Activated naive CD8-positive, alpha-beta T cell treated with anti-CD3 and anti-CD28 coated beads, Interleukin-2, amount 50 U/mL, for 24 hours (primary cell): ENCODE measurements at places on chromosomes 5 and 9.

GRCh38 chr9:109253637-109254284 is 67.1 kb downstream of the EPB41L4B start:
- no peak overlapping the region for H3K27ac ChIP-seq
- DNase-seq, result no peak
- no peaks in the 10 kb centered on the region for H3K4me1 ChIP-seq
- H3K36me3 ChIP-seq, result no peaks in the 10 kb centered on the region

DNA sequence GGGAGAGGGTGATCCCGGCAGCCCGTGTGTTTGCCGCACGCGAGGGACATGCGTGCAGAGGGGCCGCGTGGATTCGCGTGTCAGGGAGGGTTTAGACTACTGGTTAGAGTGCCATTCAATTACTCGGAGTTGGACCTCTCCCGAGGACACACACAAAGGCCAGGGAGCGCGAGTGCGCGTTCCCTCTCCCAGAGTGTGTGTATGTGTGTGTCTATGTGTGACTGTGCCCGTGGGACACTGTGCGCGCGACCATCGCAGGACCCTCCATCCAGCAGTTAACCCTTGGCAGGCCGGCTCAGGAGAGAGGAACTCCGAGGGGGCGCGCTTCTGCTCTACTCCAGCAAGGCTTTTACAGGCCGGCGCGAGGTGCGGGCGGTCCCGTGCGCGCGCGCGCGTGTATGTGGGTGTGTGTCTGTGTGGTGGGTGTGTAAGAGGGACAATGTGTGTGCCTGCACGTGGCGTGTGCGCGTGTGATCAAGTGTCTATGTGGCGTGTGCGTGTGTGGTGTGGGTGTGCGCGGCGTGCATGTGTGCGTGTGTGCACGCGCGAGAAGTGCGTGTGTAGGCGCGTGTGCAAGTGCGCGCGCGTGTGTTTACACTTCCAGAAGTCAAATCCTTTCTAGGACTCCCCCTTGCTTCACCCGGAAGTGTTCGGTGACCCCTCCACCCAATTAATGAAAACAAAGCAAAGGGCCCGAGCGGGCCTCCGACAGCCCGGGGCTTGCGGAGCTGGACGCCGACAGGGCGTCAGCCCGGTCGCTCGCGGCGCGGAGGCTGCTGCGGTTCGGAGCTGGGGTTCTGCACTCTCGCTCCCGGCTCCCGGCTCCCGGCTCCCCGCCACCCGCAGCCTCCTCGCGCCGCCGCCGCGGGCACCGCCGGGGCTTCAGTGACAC is 75.3 kb upstream of the TBCA start:
- DNase-seq, result peak; percentile 22
- peaks cover 6% of the 10 kb centered on the region for H3K27me3 ChIP-seq
- H3K27ac ChIP-seq, result no peak overlapping the region
- H3K4me1 ChIP-seq, result peaks cover 17% of the 10 kb centered on the region
- peak overlapping the region; percentile 68 for H3K4me3 ChIP-seq

GRCh38 chr9:5500441-5501235 is 9.7 kb upstream of the PDCD1LG2 start:
- H3K4me3 ChIP-seq, result no peak overlapping the region
- no peak for DNase-seq

DNA sequence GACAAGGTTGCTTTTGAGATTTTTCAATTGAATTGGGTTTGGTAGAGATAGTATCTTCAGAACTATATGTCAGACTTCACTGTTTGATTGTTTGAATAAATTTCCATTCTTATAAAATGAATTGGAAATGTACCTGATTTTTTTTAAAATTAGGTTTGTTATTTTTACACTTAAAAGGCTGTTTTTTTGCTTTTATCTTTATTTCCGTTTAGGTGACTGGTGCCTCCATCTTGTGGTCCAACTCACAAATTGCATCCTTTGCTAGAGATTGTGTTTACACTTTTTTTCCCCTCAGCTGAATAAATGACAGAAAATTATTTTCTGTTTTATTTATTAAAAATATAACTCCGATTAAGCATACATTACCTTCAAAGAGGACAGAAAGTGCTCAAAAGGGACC is 15.6 kb downstream of the NDUFAF2 start:
- H3K27ac ChIP-seq, result no peak overlapping the region
- H3K4me1 ChIP-seq, result peaks cover 21% of the 10 kb centered on the region
- H3K27me3 ChIP-seq, result no peaks in the 10 kb centered on the region
- no peak for DNase-seq
- H3K36me3 ChIP-seq, result peaks cover 15% of the 10 kb centered on the region
- H3K4me3 ChIP-seq, result no peak overlapping the region

GRCh38 chr9:93595461-93595860 is 19.1 kb downstream of the PHF2 start:
- peaks cover 46% of the 10 kb centered on the region for H3K4me1 ChIP-seq
- no peaks in the 10 kb centered on the region for H3K27me3 ChIP-seq
- DNase-seq, result no peak
- no peaks in the 10 kb centered on the region for H3K36me3 ChIP-seq
- no peak overlapping the region for H3K27ac ChIP-seq
- H3K4me3 ChIP-seq, result no peak overlapping the region

DNA sequence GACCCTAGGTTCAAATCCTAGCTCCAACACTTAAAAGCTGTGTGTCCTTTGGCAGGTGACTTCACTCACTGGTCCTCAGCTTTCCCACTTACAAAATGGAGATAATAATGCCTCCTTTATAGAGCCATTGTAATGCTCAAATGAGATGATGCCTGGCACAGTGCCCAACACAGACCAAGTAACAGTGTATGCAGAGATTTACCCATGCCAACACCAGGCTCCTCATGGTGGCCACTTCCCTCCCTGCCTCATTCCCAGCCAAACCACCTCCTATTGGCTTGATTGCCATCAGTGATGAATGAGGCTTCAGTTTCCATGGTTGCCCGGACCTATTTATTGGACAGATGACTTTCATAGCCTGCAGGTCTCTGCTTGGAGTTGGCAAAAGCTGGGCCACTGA is 469.4 kb downstream of the CDK5RAP2 start:
- H3K27ac ChIP-seq, result no peak overlapping the region
- no peak for DNase-seq
- H3K27me3 ChIP-seq, result no peaks in the 10 kb centered on the region
- no peaks in the 10 kb centered on the region for H3K36me3 ChIP-seq
- no peak overlapping the region for H3K4me3 ChIP-seq

- H3K4me3 ChIP-seq, result no peak overlapping the region
- H3K4me1 ChIP-seq, result peaks cover 2% of the 10 kb centered on the region
- H3K27me3 ChIP-seq, result no peaks in the 10 kb centered on the region
- H3K36me3 ChIP-seq, result peaks cover 3% of the 10 kb centered on the region
Measured at GRCh38 chr5:128015978-128016377, 67.6 kb upstream of the SLC12A2 start.

- H3K27ac ChIP-seq, result no peak overlapping the region
- DNase-seq, result no peak
- H3K4me3 ChIP-seq, result no peak overlapping the region
- H3K36me3 ChIP-seq, result no peaks in the 10 kb centered on the region
- H3K4me1 ChIP-seq, result no peaks in the 10 kb centered on the region
Measured at GRCh38 chr5:157624144-157624543, 28.1 kb downstream of the SOX30 start.

GRCh38 chr5:134120386-134121138 is 6.1 kb downstream of the TCF7 start:
- H3K4me1 ChIP-seq, result peaks cover 99% of the 10 kb centered on the region
- H3K4me3 ChIP-seq, result peak overlapping the region; percentile 54
- DNase-seq, result no peak

GRCh38 chr5:150286820-150287219 is 2.8 kb downstream of the CAMK2A start:
- no peaks in the 10 kb centered on the region for H3K27me3 ChIP-seq
- H3K36me3 ChIP-seq, result no peaks in the 10 kb centered on the region
- no peaks in the 10 kb centered on the region for H3K4me1 ChIP-seq
- no peak overlapping the region for H3K4me3 ChIP-seq
- DNase-seq, result no peak
- H3K27ac ChIP-seq, result no peak overlapping the region

- H3K4me1 ChIP-seq, result no peaks in the 10 kb centered on the region
- H3K36me3 ChIP-seq, result no peaks in the 10 kb centered on the region
- peak; percentile 12 for DNase-seq
Measured at GRCh38 chr5:104178829-104179456, 616.4 kb upstream of the NUDT12 start.

- peaks cover 6% of the 10 kb centered on the region for H3K4me1 ChIP-seq
- DNase-seq, result no peak
- no peak overlapping the region for H3K4me3 ChIP-seq
- H3K36me3 ChIP-seq, result peaks cover 2% of the 10 kb centered on the region
Measured at GRCh38 chr9:129617167-129617566, 3.7 kb downstream of the C9orf50 start.

GRCh38 chr9:16725066-16725465 is 145.4 kb downstream of the BNC2 start:
- no peaks in the 10 kb centered on the region for H3K36me3 ChIP-seq
- H3K4me3 ChIP-seq, result no peak overlapping the region
- no peak overlapping the region for H3K27ac ChIP-seq
- no peaks in the 10 kb centered on the region for H3K4me1 ChIP-seq

DNA sequence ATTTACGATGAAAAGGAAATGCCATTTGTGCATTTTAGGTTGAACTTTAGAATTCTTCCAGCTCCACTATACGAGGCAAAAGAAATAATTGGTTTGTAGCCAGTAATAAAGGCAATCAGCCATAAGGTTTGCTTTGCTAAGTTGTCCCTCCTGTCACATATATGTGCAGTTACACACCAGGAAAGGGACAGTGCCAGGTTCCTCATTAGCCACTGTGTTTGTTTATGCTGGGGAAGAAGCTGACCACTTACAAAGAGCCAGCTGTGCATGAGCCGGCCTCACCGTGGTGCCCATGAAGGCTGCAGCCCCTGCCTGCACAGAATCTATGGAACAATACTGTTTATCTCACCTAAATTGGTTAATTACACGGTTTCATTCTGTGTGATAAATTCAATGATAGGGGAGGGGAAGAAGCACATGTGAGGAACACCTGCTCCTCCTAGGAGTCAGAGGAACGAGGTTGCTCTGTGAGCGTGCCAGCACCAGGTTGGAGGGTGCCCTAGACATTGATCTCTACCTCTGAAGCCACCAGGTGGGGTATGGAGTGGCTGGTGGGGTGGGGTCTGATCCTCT is 173.8 kb upstream of the DAP start:
- no peak overlapping the region for H3K27ac ChIP-seq
- no peak overlapping the region for H3K4me3 ChIP-seq
- H3K4me1 ChIP-seq, result no peaks in the 10 kb centered on the region
- DNase-seq, result no peak

DNA sequence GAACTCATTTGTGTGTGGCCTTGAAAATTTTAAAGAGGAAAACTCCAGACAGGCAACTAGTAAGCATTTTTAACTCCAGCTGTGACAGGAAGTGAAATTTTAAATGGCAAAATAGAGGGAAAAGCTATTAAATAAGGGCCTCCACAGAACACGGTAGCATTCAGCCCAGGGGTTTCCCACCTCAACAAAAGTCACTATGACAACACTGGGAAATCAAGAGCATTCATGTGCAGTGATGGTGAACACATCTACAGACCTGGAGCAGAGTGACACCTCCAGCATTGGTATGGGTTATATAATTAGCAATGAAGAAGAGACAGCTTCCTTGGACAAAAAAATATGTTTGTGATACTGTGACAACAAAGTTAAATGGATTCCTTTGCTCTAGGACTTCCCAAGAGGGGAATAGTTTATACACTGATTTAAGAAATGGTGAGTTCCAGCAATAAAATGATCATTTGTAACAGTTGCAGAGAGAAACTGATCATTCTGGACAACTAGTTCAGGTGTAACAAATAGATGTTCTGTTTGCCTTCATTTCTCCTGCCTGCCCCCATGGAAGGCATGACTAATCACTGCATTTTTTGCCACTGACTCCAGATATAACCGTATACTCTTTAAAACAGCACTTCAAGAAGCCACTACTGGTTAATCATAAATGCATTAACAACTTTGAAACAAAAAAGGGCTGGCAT is 93.3 kb upstream of the SLC44A1 start:
- no peaks in the 10 kb centered on the region for H3K36me3 ChIP-seq
- H3K4me1 ChIP-seq, result peaks cover 5% of the 10 kb centered on the region
- DNase-seq, result no peak
- no peak overlapping the region for H3K27ac ChIP-seq

- no peak overlapping the region for H3K4me3 ChIP-seq
- peaks cover 33% of the 10 kb centered on the region for H3K4me1 ChIP-seq
- H3K36me3 ChIP-seq, result peaks cover 71% of the 10 kb centered on the region
- H3K27ac ChIP-seq, result peak overlapping the region; percentile 26
- H3K27me3 ChIP-seq, result no peaks in the 10 kb centered on the region
Measured at GRCh38 chr9:5784526-5785315, 48.2 kb downstream of the ERMP1 start.

DNA sequence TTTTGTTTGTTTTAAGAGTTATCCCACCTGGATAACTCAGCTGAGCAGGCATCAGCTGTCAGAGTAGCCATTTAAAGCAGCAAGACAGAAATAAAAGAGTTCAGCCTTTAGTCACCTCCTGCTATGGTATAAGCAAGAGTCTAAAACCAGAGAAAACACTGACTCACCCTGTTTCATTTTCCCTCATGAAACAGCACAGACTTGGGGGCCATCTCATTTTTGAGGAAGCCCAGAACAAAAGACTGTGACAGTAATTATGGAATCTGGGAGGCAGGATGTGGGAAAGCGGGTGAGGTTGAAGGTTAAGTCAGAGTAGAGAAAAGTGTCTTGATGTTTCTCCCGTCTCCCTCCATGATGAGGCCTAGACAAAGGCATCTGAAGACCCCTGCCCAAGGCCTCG is 90.2 kb upstream of the FAM174A start:
- no peak overlapping the region for H3K4me3 ChIP-seq
- no peaks in the 10 kb centered on the region for H3K27me3 ChIP-seq
- H3K36me3 ChIP-seq, result no peaks in the 10 kb centered on the region
- no peaks in the 10 kb centered on the region for H3K4me1 ChIP-seq
- no peak overlapping the region for H3K27ac ChIP-seq

DNA sequence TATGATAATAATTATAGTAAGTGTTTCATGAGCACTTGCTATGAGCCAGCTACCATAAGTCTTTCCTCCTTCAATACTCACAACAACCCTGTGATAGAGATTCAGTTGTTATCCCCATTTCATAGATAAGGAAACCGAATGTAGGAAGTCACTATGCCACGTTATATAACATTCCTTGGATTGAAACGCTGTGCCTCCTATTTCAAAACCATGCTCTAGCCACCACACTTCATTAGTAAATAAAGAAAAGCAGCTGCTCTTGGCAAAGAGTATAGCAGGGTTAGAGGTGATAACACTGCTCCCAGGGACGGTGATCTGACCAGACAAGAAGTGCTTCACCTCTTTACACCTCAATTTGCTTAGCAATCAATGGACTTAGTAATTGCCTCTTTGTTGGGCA is 5.5 kb downstream of the ADAMTS12 start:
- no peak overlapping the region for H3K27ac ChIP-seq
- H3K36me3 ChIP-seq, result no peaks in the 10 kb centered on the region
- no peak overlapping the region for H3K4me3 ChIP-seq
- no peak for DNase-seq
- H3K4me1 ChIP-seq, result no peaks in the 10 kb centered on the region
- H3K27me3 ChIP-seq, result peaks cover 21% of the 10 kb centered on the region

DNA sequence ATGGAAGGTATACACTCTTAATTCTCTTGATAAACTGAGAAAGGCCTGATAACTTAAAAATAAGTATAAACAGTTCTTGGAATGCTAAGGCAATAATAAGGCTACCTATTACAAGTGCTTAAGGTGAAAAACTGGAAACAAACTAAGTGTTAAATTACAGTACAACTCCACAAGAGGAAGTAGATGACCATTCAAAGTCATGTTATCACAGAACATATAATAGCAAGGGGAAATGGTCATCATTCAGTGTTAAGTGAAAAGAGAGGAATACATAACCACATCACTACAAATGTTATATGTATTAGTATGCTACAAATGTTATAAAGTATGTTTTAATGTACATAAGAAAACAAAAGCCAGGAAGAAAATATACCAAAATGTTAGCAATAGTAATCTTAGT is 135.9 kb downstream of the CCDC192 start:
- no peaks in the 10 kb centered on the region for H3K4me1 ChIP-seq
- no peak for DNase-seq
- no peaks in the 10 kb centered on the region for H3K36me3 ChIP-seq
- H3K27ac ChIP-seq, result no peak overlapping the region
- no peaks in the 10 kb centered on the region for H3K27me3 ChIP-seq
